ENCODE measurements at places on chromosomes 3 and 15.
A peak's percentile ranks its signal among the peaks of the same experiment; 100 is the strongest.

GRCh38 chr15:67944010-67944641 lies 104.3 kb upstream of the RNU6-1 start:
- no peak for DNase-seq

GRCh38 chr3:46559091-46559704 lies 6.9 kb downstream of the LRRC2 start:
- DNase-seq, result no peak

DNA sequence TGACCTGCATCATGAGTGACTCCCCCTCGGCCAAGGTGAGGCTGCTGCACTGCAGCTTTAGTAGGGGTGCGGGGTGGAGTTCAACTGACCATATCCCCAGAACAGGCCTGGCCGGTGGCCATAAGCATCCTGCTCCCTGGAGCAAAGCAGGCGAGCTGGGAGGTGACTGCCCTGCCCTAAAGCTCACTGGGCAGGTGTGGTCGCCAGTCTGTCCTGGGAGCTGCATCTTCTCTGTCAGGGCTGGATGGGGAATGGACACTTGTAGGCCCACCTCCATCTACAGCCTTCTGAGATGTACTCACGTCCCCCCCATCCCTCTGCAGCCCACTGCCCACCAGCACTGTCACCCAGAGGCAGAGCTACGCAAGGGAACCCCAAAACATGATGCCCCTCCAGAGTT lies 14.5 kb downstream of the NBEAL2 start:
- DNase-seq, result no peak

- DNase-seq, result no peak
Observed at GRCh38 chr3:191119415-191120295, 79.4 kb upstream of the OSTN start.

DNA sequence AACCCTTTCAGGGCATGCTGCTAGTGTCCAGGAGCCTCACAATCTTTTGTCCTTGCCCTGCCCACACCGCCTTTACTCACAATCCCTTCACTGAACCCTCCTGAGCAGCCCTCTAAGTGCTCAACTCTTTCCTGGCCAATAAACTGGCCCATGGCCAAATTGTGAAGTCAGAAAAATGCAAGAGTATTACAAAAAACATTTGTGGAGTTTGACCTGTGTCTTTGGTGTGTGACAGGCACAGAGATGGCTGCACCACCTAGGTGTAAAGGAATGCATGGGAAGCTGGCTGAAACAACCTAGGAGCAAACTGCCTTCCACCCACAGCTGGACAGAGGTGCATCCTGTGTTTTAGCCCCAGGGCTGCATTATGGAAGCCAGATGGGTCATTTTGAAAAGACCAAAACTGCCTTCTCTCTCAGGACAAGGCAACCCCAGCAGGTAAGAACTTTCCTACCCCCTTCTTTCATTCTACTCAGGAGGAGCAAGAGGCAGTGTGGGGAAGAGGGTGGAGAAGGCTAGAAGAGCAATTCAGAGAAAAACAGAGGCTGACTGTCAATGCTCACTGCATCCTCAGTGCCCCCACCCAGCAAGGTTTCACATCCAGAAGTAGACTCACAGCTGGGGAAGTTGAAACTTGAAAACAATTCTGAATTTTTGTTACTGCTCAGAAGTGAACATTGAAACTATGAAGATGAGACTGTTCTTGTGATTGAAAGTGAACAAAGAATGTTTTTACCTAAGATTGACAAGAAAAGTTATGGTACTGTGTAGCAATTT lies 78.6 kb downstream of the TRIM42 start:
- no peak for DNase-seq

- peak; percentile 82 for DNase-seq
Observed at GRCh38 chr15:83904107-83905040, 250.5 kb downstream of the ADAMTSL3 start.

DNA sequence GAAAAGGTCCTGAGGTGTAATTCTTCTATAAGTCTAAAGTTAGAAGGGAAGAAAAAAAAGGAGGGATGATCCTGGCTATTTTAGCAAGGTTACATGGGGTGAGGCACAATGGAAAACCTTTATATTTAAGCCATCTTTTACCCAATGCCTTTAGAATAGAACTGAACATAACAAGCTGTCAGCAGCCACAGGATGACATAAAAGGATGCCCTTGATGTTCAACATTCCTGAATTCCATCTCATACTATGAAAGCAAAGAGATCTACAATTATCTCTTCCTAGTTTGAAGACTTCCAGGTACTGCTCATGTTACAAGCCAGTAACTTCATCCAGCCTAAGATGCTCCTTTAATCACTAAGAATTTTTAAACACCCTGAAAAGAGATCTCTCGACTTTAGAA lies 26.9 kb downstream of the NEK10 start:
- DNase-seq, result no peak

GRCh38 chr3:23646184-23646920 lies 159.4 kb upstream of the UBE2E1 start:
- no peak for DNase-seq

DNA sequence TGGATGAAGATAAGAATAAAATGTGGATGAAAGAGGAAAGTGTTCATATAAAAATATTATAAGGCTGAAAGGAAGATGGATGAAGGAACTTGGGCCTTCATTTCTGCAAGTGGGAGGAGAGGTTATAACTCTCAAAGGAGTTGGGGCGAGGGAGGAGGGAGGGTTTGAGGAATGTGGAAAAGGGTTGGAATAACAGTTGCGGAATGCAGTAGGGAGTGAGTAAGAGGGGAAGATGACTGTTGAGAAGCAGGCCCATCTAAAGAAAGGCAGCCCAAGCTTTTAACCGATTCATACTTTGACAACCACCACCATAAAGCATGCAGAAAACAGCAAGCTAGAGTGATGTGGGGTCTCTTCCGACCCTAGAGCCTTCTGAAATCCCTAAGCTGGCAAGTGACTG lies 8.3 kb upstream of the TM4SF4 start:
- DNase-seq, result peak; percentile 91

- no peak for DNase-seq
Observed at GRCh38 chr3:66269411-66269810, 48.6 kb downstream of the SLC25A26 start.

GRCh38 chr3:156675830-156676767 lies 1.7 kb downstream of the TIPARP start:
- peak; percentile 52 for DNase-seq

DNA sequence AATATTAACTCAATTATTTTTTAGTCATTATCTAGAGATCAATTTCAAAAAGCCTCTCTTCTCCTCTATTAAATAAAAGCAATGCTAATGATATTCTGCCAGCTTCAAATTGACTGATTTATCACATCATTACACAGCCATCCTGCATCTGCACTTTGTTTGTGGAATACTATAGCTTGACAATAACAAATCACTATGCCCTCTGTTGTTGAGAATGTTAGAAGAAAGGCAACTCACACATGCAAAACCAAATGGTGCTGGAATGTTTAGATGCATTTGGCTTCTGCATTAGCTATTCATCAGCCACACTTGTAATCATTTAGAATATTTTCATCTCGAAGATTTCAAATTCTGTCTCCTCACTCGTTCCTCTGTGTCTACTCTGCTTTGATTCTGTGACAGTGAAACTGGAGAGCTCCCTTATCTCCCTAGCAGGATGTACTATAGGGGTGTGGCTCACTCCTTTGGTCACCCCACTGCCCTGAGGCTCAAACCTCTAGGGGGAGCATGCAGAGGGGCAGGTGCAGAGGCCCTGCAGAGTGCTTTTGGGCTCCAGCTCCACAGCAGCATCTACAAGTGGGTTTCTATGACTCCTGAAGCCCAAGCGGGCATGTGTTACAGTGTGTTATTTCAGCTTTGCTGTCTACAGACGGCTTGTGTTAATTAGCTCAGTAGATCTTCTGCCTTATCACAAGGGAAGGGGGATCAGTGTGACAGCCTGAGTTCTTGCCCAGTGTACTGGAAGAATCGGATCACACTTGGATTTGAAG lies 454.1 kb upstream of the BCHE start:
- DNase-seq, result no peak

- no peak for DNase-seq
Observed at GRCh38 chr3:34013818-34014570, 215.6 kb downstream of the PDCD6IP start.

DNA sequence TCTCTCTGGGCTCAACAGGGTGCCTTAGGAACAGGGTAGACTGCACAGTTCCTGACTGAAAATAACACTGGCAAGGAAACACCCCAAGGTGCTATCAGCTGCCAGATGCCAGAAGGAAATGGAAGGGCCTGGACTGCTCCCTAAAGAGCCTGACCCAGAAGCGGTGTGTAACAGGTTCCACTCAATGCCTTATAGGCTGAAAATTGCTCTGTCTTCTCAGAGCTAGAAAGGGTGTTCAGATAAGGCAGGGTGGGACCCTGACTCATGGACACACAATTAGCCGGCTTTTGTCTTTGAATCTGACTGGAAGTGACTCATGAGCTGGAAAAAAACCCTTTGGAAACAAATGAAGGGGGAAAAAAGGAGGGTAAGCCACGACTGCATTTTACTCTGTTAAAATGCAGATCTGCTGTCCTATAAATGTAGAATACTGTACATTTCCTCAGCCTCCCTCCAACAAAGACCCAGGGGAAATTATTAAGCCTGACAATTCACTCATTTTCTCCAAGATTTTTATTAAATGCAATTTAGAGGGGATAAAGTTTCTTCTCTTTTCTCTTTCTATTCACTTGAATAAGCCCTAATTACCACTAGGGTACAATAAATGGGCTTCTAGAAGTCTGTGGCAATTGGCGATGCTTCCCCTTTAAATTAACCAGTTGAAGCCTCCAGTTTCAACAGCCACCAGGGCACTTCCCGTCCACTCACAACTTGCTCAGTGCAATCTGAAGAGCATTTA lies 160.2 kb upstream of the TBL1XR1 start:
- DNase-seq, result peak; percentile 67

DNA sequence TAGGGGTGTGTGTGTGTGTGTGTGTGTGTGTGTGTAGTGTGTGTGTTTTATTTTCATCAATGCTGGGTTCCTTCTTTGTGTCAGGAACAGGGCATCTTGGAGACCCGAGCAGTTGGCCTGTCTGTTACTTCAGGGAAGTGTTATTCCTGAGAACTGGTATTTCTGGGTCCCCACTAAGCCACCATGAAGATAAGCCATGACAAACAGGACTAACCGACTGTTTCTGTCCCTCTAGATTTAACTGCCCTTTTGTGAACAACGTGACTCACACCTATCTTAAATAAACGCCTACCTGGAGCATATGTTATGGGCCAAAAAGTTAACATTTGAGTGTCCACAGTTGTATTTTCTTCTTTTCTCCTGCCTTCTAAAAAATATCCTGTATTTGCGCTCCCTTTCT lies 19.5 kb downstream of the SIDT1 start:
- no peak for DNase-seq

DNA sequence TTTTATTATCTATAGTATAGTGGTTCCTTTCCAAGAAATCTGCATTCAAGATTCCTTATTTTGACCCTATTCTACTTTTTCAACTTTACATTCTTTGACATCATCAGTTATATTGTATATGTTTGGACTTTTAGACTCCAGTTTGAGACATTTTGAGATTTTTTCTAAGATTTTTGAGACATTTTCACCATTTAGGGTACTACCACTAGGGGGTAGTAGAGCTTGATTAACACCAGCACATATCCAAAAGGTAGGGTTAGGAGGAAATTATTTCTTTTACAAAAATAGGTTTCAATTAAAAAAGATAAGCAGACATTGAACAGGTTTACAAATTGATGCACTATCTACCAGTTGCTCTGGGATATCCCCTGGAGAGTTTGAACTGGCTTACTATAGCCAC lies 262.5 kb downstream of the SCAPER start:
- DNase-seq, result no peak

GRCh38 chr3:16013568-16013967 lies 160.9 kb upstream of the GALNT15 start:
- DNase-seq, result no peak

DNA sequence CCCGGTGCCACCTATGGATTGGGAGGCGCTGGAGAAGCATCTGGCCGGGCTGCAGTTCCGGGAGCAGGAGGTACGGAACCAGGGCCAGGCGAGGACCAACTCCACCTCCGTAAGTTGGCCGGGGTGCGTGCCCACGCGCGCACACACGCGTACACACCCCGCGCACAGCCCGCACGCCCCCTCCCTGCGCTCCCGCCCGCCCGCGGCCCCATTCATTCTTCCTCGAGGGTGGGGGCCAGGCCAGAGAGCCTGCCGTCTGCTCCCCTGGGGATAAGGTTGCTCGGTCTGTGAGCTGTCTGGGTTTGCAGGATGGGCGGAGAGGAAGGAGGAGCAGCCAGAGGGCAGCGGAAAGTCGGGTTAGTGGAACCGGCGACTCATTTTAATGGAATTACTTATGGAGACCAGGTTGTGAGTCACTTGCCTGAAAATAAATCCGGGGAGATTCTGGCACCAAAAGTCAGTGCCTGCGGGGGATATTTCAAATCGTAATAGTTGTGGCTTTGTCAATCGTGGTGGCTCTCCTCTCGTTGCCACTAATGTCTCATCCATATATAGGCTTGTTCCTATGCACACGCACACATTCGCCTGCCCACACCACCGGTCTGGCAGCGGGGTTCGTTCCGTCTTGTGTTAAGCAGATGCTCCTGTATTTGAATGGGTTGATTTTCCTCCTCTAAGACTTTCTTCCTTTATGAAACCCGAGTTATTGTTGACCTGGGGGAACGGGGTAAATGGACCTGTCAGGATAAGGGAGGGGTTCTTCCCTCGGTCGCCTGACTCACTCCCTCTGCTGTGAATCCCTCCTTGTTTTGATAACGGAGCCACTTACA lies 223.4 kb upstream of the IL12A start:
- peak; percentile 93 for DNase-seq
